D341Med (cell line): ENCODE measurements at places on chromosomes 1 and 21.

GRCh38 chr1:234250747-234251146 lies 122.5 kb upstream of the COA6 start:
- DNase-seq = no peak

GRCh38 chr1:45364294-45364693 lies 24.1 kb upstream of the MUTYH start:
- DNase-seq = no peak

- DNase-seq = no peak
Measured at GRCh38 chr1:7052701-7053100, 267.4 kb downstream of the CAMTA1 start.

GRCh38 chr1:27099135-27099586 lies 55.8 kb downstream of the SLC9A1 start:
- DNase-seq = no peak

GRCh38 chr1:85864727-85865126 lies 156.5 kb upstream of the ZNHIT6 start:
- no peak for DNase-seq

DNA sequence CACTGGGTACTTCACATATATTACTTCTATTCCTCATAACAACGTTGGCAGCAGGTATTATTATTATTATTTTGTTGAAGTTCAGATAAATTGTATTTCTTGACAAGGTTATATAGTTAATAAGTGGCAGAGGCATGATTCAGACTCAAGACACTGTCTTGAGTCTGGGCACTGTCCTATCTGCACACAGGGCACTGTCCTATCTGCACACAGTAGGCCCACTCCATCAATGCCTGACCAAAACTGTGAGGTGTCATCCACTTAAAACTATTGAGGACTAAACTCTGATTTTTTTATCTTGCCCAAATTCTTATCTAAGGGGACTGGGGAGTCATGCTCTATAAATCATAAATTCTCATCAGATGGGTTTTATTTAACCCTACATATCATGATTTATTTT lies 23.8 kb upstream of the IER5 start:
- DNase-seq = no peak

DNA sequence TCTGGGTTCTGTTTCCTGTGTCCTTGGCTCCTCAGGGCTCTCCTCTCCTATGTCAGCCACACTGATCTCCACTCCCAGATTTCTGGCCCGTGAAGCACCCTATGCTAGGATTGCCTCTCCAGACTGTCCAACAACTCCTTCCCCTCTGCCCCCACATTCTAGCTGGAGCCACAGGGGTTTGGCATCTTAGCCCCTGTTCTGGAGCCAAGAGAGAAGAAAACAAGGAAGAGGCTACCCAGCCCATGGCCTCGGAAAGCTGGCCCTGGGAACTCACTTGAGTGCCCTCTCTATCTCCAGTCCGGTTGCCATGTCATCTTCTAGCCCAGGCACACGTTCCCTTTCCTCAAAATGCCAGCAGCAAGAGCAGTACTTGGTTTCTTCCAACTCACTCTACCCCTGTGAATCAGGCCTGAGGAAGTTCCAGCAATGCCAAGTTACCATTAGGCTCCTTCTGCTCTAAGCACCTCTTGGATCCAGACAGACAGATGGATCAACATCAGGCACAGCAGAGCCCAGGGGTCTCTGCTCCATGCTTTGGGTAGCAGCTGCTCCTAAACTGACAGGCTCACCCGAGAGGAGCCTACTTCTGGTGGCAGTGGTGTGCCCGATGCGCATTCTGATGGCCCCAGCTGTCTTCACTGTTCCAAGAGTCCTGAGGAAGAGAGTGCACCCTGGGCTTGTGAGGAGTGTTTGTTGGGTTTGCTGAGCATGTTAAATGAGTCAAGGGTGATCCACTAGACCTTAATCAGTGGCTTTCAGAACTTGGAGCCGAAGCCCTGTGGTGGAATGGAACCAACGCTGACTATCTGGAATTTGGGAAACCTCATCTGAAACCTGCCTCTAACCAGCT lies 11.6 kb upstream of the GPR61 start:
- no peak for DNase-seq

DNA sequence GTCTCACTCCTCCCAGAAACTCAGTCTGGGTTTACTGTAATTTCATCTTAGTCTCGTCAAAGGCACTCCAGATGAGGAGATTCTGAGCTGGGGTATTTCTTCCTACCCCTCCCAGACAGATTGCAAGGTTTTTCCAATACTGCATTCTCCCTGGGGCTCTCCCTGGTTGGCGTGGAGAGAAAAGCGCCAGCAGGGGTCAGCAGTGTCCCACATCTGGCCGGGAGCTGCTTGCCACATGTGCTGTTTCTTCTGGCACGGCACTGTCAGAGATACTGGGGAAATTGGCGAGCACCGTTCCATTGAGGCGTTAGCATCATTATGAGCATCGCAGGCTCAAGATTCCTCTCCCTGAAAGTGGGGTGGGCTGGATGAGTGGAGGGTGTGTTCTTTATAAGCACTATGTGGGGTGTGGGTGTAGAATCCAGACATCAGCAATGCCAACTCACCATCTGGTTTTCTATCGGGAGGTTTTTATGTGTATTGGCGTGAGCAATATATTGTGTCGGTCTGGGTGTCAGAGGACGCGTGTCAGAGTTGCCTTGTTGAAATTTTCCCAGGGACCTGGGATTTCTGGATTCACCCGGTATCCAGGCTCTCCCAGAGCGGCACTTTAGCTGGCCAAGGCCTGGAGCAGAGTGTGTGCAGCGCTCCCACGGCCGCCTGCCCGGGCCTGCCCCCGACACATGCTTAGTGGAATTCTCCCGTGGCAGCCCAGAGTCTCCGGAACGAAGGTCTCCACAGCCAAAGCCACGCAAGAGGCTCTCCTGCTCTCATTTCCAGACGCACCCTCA lies 8.0 kb upstream of the NAV1 start:
- peak; percentile 84 for DNase-seq

DNA sequence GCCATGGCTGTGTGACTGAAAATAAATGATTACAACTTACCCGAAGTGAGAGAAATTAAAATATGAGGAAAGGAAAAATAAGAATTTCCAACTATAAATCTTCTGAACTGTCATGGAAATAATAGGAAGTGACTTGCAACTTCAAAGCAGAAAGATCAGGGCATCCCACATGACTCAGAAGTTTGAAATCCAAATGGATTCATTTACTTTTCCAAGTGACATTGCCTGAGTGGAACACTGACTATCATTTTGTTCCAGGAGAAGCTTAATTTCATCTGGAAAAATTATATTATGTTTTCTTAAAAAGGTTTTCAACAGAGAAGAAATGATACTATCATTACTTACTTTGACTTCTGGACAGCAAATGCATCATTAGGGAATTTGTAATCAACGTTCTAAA lies 110.8 kb downstream of the GREM2 start:
- no peak for DNase-seq

DNA sequence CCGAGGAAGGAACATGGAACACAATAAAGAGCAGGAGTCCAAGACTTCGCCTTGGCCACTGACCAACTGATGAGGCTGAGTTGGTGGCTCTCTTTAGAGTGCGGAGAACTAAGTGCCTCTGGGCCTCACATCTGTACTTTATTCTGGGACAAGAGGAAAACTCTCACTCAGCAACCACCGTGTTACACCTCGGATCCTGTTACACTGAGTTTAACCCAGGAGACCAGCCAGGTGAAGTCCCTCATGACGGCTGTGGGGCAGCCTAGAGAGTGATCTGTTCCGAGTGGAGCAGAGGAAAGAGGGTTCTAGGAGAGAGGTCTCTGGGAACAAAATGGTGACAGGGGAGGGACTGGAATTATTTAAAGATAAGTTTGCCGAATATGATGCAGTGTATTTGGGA lies 33.5 kb upstream of the AGL start:
- DNase-seq = no peak

DNA sequence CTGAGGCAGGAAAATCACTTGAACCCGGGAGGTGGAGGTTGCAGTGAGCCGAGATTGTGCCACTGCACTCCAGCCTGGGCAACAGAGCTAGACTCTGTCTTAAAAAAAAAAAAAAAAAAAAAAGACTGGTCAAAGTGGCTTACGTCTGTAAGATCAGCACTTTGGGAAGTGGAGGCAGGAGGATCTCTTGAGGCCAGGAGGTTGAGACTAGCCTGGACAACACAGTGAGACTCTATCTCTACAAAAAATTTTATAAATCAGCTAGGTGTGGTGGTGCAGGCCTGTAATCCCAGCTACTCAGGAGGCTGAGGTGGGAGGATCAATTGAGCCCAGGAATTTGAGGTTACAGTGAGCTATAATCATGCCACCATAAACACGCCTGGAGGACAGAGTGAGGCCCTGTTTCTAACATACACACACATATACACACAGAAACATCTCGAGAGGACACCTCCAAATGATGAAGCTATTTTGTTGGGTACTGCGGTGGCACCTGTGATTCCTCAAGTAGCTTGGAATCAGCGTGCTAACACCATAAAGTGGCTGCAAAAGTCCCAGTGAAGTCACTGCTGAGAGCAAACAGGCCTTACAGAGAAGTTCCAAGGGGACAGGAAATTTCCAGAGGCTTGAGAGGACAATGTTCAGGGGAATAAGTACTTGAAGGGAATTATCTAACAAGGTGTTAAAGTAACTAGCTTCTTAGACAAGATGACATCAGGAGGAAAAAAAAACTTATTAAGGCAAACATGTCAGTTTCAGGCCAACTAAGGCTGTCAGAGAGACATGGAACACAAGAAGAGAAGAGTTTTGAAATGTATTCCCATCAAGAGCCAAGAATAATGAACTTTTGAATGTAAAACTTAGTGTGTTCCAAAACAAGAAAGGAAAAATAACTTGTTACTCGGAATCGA lies 1.3 kb downstream of the NADK start:
- DNase-seq = no peak

- no peak for DNase-seq
Measured at GRCh38 chr1:167084757-167085156, 5.4 kb downstream of the GPA33 start.

DNA sequence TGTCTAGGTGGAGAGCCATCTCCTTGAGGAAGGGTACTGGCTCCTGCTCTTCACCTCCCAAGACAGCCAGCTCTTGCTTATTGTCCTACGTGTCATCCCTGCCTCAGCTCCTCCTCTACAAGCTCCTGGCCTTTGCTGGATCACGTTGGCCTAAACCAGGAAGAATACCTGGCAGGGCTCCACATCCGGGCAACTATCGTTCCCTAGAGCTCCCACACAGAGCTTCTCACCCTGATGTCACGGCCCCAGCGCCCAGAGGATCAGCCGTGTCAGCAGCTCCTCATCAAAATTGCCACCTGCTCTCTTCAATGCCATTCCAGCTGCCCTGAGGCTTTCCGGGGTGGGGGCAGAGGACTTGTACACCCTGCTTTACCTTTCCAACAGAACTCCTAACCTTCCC lies 1.9 kb upstream of the TPM3 start:
- no peak for DNase-seq

DNA sequence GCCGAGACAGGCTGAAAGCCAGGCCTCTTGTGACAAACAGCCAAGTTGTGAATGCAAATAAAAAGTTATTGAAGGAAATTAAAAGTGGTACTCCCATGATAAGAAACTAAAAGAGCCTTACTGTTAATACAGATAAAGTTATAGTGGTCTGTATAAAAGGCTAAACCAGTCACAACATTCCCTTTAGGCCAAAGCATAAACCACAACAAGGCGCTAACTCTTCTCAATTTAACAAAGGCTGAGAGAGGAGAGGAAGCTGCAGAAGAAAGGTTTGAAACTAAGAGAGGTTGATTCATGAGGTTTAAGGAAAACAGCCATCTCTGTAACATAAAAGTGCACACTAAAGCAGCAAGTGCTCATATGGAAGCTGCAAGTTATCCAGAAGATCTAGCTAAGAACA lies 10.7 kb downstream of the C1orf105 start:
- DNase-seq = no peak

DNA sequence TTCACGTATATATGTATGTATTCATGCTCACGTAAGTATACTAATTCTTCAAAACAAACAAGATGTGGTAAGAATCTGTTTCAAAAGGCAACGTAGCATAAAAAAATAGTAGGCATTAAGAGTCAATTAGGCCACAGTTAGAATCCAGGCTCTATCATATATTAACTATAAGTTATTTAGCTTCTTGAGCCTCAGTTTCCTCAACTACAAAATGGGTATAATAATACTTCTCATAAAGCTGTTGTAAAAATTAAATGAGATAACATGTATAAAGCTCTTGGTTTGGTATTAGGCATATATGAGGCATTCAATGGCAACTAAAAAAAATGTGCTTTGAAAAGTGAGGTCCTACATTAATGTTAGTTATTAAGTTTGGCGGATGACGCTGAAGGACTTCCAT lies 9.2 kb downstream of the B3GALNT2 start:
- no peak for DNase-seq

DNA sequence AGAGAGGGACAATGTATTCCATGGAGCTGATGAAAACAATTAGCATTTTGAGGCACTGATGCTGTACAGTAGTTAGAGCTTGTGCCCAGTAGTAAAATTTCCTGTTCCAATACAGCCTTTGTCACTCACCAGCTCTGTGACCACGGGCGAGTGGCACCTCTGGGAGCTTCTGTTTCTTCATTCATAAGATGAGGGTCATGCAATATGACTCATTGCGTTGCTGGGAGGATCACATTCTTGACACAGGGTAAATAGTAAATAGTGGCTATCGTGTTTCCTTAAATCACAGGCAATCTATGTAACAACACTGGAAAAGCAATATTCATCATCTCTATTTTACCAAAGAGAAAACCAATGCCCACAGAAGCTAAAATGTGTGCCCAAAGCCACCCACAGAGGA lies 4.5 kb upstream of the LRRC52 start:
- no peak for DNase-seq

- no peak for DNase-seq
Measured at GRCh38 chr1:196774603-196775002, at the start of gene CFHR3. TSS of gene CFHR3 (plus strand) at chr1:196774840. CDS start at chr1:196774887, 47 bp downstream.

GRCh38 chr1:17998889-17999288 lies 108.7 kb upstream of the IGSF21 start:
- no peak for DNase-seq

- DNase-seq = no peak
Measured at GRCh38 chr1:193794239-193794638, 607.8 kb upstream of the B3GALT2 start.

DNA sequence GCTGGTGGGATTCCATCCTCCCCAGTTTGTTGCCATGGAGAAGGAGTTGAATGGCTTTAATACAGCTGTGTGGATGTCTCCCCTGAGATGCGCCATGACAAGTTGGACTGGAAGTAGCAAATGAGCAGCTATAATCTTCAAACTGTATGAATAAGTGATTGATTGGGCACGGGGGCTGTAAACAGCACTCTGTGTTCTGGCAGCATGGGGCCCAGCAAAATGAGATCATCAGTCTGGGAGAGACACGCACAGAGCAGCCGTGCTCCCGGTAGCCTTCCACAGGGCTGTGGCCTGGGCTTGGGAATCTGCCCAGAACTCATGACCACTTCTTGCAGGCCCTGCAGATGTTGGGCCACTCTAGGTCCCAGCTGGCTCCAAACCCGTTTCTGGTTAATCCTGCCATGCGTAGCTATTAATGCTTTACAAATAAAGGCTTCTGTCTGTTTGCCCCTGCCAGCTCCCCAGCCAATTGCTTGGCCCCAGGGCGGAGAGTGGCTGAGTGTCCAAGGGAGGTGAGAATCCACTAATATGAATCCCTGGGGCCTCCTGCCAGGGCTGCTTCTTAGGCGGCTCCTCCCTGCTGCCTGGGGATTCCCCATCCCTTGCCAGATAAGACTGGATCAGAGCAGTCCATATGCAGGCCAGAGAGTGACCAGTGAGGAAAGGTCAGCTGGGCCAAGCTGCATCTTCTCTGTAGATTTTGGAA lies 642.9 kb downstream of the AJAP1 start:
- peak; percentile 36 for DNase-seq
